Uterus (tissue), 4 donors: ENCODE measurements at places on chromosomes 7 and 10.

DNA sequence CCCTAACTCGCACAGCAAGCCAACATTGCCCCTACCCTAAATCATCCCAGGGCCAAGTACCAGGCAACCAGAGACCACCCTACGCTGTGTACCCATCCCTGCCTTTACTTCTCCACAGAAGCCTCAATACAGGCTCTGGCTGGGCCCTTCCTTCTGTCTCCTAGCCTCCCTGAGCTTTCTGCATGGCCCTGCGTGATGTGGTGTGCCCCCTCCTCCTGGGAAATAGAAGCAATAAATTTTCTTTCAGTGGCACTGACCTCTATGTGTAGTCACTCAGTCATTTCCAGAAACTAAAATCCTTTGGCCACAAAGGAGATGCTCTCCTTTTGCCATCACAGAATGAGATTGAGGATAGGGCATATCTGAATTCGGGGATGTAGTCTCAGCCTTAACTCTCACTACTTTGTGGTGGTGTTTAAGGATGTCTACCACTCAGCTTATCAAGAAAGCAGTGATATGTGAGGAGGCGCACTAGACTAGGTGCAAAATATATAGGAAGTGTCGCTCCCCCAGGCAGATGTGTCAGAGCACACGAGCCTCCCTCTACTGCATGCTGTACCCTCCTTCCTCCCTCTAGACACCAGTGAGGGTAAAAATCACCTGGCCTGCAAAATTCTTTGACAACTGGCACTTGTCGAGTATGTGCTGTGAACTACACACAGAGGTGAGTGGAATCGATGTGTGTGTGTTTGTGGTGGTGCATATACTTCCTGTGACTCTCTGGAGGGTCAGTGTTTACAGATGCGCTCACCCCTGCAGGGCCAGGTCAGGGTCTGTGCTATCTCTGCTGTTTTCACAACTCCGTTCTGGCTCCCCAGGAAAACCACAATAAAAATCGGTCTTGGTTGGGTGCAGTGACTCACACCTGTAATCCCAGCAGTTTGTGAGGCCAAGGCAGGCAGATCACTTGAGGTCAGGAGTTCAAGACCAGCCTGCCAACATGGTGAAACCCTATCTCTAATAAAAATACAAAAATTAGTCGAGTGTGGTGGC lies 825.9 kb upstream of the IGFBP3 start:
- no peak for DNase-seq

DNA sequence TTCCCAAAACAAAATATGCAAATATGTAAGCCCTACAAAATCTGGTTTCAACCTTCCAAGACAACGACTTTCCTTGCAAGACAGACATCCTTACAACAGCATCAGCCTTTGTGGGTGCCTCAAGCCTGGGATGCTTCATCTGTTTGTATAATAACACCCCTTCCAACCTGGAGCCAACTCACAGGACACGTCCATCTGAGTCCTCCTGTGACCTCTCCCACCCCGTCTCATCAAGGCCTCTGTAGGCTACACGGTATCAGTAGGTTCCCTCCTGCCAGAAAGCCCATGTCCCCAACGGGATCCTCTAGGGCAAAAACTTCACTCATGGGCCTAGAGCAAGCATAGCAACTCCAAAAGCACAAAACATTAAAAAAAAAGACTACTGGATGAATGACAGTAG lies 173.2 kb downstream of the TNS3 start:
- peak; percentile 9 for DNase-seq

GRCh38 chr7:36338256-36338655 lies 51.4 kb upstream of the ANLN start:
- no peak for DNase-seq

- no peak for DNase-seq
Observed at GRCh38 chr7:45033261-45033930, 33.4 kb downstream of the CCM2 start.

- DNase-seq, result no peak
Observed at GRCh38 chr10:23448802-23449570, 10.1 kb downstream of the OTUD1 start.

DNA sequence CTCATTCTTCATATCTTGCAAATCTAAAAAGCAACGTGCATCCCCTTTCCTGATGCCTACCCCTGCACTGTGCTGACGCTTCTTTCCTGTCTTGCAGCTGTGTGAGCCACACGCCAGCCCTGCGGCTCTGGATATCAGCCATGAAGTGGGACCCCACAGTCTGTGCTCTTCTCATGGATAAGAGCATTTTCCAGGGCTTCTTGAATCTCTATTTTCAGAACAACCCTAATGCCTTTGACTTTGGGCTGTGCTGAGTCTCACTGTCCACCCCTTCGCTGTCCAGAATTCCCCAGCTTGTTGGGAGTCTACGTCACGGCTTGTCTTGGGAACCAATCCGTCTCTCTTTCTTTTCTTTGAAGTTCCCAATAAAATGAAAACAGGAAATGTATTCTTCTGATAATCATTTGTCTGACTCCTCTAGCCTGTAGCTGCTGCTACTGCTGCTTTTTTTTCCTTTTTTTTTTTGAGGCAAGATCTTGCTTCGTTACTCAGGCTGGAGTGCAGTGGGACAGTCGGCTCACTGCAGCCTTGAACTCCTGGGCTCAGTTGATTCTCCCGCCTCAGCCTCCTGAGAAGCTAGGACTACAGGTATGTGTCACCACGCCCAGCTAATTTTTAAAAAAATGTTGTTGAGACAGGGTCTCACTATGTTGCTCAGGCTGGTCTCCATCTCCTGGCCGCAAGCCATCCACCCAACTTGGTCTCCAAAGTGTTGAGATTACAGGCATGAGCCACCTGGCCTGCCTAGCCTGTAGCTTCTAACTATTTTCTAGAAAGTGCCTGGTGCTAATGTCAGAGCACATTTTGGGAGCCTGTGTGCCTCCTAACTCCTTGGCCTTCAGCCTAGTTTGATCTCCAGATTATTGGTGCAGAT lies 30.3 kb downstream of the GSTO2 start:
- DNase-seq, result peak; percentile 33

- DNase-seq, result no peak
Observed at GRCh38 chr10:122748496-122748895, 48.9 kb upstream of the C10orf120 start.

GRCh38 chr7:133230591-133231194 lies 22.2 kb upstream of the EXOC4 start:
- DNase-seq, result no peak
